Occipital lobe (tissue), 3 donors: ENCODE measurements at places on chromosomes 7 and 10.
A peak's percentile ranks its signal among the peaks of the same experiment; 100 is the strongest.

GRCh38 chr7:40316176-40316575 is 181.4 kb downstream of the SUGCT start:
- DNase-seq, result no peak

- DNase-seq, result no peak
These were observed 56.3 kb upstream of the TMEM72 start for GRCh38 chr10:44854693-44855350.

- DNase-seq, result no peak
These were observed 7.5 kb downstream of the EMX2 start for GRCh38 chr10:117550076-117550475.

DNA sequence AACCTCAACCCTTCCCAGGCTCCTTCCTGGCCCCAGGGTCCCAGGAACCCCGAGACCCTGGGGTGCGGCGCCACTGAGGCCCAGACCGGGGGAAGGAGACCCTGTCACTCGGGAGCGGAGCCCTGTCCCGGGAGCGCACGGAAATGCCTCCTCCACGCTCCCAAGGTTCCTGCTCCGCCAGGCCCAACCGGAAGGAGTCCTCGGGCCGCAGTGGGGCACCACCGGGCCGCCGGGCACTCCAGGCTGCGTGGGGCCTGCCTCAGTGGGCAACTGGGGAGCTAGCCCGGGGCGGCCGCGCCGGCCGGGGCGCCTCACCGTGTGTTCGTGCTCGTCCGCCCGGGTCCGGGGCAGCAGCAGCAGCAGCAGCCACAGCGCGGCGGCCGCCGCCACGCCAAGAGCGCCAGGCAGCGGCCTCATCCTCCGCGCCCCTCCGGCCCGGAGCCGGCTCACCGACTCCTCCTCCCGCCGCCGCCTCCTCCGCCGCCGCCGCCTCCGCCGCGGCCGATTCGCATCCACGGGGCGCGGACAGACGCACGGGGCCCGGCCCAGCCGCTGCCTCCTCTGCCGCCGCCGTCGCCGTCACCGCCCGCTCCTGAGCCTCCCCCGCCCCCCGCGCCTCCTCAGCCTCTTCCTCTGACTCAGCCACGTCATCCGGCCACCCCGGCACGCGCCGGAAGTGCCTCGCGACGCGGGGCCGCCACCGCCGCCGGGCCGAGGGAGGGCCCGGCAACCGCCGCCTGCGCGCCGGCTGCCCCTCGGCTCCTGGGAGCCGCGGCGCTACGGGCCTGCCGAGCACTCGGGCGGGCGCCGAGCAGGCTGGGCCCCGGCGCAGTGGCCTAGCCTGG is at the start of gene TM9SF3:
TSS of gene TM9SF3 (minus strand) at position 594 of the 845 bp plus-strand sequence. CDS start at position 417, 177 bp downstream.
- peak; percentile 88 for DNase-seq

DNA sequence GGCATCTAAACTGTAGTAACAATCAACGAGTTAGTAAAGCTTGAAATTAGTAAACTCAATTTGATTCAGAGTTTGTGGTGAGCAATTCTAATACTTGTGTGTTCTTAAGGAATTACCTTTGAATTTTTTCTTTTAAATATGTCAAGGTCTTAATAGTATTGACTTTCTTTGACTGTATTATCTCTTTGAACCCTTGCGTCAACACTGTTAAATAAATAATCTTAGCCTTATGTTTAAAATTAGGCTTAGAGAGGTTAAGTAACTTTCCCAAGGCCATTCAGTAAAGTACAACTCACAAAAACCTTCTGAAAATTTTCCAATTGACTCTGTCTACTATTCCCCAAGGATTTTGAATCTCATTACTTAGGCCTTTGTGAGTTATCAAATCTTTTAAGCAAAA is 716.4 kb downstream of the NRG3 start:
- DNase-seq, result no peak
